ENCODE measurements at places on chromosomes 16 and 17.

DNA sequence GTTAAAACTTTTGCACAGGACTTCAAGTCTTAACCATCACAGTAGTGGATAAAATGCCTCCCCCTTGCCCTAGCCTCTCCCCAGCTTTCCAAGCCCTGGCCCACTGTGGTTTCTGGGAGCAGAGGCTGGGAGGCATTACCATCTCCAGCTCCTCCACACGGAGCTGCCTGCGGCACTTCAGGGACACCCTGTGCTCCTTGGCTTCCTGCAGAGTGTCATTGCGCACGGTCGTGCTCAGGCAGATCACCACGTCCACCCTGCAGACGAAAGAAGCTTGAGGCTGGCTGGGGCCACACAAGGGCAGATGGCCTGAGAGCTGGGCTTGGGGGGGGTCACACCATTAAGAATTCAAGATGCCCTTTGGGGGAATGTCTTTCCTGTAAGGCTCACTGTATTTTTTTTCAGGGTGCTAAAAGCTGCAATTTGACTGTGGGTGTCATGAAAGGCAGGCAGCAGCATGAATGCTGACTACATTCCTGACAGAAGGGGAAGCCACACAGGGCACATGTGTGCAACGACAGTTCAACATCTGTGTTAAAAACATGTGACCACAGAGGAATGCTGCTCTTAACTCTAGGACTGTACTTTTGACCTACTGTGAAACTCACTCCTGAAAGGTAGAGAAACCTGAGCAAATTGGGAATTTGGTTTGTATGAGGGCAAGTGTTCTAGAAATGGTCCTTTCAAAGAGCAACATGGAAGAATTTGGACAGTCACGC, 47.7 kb upstream of the CLEC18B start:
- DNase-seq, result no peak

DNA sequence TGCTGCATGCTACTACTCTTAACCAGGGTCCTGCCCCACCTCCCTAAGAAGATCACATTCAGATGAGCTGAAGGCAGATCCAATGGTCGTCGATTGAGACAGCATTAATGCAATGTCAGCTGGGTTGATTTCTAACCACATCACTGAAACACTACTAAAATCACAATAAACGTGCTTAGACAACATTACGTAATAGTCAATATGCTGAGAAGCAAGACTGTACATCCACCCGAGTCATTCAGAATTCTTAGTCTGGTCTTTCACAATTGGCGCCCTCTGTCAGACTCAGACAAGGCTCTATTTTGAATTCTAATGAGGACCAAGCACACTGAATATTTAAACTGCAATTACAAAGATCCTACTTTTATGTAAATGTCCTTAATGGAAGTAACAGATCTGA, 205.2 kb downstream of the STX8 start:
- DNase-seq, result no peak

DNA sequence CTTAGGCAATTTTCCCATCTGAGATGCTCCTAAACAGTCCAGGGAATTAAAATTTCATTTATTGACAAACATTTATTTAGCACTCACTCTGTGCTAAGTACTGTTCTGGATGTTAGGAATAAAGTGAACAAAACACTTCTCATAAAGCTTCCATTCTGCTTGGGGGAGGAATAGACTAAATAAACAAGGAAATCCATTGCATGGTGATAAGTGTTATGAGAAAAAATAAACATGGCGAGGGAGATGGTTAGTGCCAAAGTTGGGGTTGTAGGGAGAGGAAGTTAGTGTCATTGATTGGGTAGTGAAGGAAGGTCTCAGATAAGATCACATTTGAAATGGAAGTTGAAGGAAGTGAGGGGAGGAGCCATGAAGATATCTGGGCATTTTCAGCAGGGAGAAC, 72.2 kb upstream of the CES5A start:
- DNase-seq, result no peak

DNA sequence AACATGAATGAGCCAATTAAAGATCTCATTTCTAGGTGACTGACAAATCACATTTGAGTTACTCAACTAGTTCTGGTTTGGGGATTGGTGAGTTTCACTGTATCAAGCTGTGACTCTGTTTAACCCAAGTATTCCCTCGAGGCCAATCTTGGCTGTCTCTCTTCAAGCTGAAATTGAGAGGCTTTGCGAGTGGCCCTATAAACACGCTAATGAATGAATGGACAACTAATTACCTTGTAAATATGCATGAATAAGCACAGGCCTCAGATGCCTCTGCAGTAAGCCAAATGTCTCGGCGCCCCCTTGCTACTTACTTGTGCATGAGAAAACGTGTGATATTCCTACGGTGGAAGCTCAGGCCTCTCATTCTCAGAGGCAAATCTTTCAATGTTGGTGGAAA, 450.3 kb upstream of the PSMD7 start:
- DNase-seq, result no peak

- no peak for DNase-seq
Observed at GRCh38 chr16:71453036-71453435, 9.0 kb downstream of the ZNF23 start.

DNA sequence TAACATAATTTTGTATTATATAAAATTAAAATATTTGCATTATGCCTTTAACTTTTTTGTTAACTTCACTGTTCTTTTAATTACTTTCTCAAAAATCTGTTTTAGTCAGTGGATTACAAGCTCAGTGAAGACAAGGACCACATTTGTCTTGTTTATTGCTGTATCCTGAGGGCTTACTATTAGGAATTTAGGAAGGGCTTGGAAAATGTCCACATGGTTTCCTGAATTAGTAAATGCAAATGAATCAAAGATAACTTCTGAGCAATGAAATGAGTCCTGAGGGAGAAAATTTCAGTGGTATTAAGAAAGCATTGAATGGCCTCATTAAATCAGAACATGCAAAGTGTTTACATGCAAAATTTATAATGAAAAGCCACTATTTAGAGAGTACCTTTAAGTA, 1293.2 kb upstream of the GOT2 start:
- DNase-seq, result no peak

DNA sequence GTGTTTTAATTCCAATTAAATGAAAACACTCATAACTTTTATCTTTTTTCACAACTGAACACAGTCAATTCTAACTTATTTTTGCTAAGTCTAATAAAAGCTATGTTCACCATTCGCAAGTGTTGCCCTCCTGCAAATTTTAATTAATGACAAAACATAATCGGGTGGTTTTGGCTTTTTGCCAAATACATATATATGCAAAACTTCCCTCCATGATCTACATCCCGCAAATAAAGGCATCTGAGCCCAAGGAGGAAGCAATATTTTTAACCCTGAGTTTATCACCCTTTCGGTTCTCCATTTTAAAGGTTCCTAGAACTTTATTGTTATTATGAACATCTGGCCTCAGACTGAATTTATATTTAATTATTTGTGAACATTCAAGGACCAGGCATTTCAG, 507.9 kb downstream of the CDH13 start:
- no peak for DNase-seq

DNA sequence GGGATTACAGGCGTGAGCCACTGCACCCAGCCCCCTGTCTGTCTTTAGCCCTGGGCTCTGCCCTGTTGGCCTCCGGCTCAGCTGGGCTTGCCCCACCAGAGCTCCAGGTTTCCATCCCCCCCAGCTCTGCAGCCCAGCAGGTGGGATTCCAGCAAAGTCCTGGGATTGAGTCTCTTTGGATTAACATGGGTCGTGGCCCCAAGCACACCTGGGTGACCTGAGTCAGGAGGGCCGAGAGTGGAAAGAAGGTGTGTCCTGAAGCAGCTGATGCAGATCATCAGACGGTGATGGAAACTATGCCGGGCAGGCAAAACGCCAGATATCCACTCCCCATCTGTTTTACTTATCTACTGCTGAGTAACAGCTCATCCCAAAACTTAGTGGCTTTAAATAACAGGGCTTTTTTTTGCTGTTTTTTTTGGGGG, 72.5 kb downstream of the KNOP1 start:
- DNase-seq, result no peak

GRCh38 chr17:37567137-37567536, 42.1 kb downstream of the SYNRG start:
- no peak for DNase-seq

GRCh38 chr17:77140166-77140877, 447 bp upstream of the SEC14L1 start:
- DNase-seq, result peak; percentile 100

DNA sequence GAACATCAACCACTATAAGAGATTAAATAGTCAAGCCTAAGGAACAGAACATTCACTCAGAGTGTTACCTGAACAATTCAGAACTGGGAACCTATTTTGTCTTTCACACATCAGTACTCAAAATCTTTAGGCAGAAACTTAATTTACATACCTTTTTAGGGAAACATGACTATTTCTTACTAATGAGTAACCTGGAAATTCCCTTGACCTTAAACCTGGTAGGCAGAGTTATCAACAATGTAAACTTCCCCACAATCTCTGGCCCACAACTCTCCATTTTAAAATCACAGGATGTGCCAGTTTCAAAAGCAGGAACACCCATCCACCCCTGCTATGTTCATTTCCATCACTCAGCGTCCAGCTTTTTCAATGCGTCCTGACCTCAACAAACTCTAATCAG, 132.9 kb upstream of the ANKFN1 start:
- DNase-seq, result no peak

GRCh38 chr17:78844301-78845005, 3.8 kb upstream of the USP36 start:
- DNase-seq, result no peak

DNA sequence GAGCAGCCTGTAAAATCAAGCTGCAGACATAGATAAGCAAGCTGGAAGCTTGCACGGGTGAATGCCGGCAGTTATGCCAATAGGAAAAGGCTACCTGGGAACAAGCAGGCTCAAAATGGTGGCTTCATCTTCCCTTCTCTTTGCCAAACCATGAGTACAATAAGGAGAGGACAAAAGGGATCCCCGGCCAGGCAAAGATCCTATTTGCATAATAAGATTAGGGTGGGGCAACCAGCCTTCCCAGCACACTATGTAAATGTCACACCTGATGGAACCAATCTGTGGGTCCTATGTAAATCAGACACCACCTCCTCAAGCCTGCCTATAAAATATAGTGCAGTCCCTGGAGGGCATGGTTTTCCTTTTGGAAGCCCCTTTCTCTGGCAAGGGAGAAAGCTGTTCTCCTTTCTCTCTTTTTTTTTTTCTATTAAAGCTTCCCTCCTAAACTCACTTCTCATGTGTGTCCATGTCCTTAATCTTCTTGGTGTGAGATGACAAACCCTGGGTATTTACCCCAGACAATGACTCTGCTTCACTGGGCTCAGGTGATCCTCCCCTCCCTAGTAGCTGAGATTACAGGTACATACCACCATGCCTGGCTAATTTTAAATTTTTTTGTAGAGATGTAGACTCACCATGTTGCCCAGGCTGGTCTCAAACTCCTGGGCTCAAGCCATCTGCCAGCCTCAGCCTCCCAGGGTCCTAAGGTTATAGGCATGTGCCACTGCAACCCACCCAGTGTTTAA, 44.2 kb downstream of the PSMD12 start:
- no peak for DNase-seq

DNA sequence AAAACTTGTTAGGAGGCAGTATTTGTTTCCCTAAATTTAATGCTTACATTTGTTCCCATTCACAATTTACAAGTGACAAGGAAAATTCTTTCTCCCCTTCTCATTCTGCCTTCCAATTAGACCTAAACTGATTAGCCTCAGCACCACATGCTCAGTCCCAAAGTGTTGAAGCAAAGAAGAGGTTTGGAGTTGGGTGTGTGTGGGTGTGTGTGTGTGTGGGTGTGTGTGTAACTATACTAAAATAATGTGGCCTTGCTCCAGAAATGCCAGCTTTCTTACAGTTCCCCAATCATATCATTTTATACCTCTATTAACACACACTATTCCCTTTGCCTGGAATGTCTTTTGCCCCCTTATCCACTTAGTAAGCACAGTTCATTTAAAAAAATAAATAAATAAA, 6.9 kb upstream of the UTP6 start:
- no peak for DNase-seq

GRCh38 chr16:15031179-15031578, 24.7 kb downstream of the NTAN1 start:
- DNase-seq, result no peak

- DNase-seq, result no peak
Observed at GRCh38 chr17:29933379-29933778, 3.4 kb upstream of the SSH2 start.

DNA sequence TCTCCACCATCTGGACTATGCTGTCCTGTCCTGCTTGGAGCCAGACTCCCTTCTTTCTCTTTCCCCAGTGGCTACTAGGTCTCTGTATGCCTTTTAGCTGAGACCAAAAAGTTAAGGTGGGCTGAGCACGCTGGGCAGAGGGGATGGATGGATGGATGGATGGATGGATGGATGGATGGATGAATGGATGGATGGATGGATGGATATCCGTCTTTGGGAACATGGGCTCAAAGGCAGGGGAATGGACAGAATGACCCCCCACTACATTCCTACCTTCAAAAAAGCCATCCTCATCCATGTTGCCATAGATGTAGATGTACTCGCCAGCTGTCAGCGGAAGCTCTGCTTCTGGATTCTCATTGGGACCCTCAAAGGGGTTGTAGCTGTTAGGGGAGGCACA, 12.8 kb downstream of the TSPOAP1 start:
- DNase-seq, result no peak

DNA sequence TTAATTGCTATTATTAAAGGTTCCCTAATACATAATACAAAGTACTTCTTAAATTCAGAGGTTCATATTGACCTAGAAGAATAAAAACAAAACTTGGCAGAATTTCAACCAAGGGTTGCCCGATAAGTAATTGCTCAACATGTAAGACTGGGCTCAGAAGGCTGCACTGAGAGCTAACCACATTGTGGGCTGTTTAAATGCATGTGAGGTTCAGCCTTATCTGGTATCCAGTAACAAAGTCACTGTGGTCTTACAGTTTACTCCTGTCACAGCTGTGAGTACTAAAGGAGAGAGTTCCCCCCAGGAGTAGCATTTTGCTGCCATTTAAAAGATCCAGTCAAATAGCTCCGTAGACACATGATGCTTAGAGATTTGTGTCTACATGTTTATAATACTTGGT, 1.6 kb upstream of the DHRS11 start:
- DNase-seq, result no peak
